HT1080 (cell line): ENCODE measurements at places on chromosomes 1 and 21. TPM values are rescaled to one million over a fixed set of nuclear protein-coding genes. Genes with fewer than 3 reads are reported as not detected.
A peak's percentile ranks its signal among the peaks of the same experiment; 100 is the strongest.

The LIN28A gene
- not detected in 2 replicates for total RNA-seq

The ATP13A2 gene
- 34.8 and 46.9 TPM in 2 replicates for total RNA-seq

The WDR64 gene
- not detected in 2 replicates for total RNA-seq

The CDC42 gene
- 285 and 338 TPM in 2 replicates for total RNA-seq

The RAB3B gene
- total RNA-seq, result 20.5 and 23.3 TPM in 2 replicates

The FLG2 gene
- total RNA-seq, result not detected in 2 replicates

The KIF14 gene
- 15.8 and 17.3 TPM in 2 replicates for total RNA-seq

- no peak for DNase-seq
Observed at GRCh38 chr21:35142036-35142815, 93.1 kb upstream of the RUNX1 start.

GRCh38 chr1:198865319-198865718, 226.5 kb downstream of the PTPRC start:
- no peak for DNase-seq

- DNase-seq, result no peak
Observed at GRCh38 chr1:216478238-216478637, 55.0 kb upstream of the USH2A start.

DNA sequence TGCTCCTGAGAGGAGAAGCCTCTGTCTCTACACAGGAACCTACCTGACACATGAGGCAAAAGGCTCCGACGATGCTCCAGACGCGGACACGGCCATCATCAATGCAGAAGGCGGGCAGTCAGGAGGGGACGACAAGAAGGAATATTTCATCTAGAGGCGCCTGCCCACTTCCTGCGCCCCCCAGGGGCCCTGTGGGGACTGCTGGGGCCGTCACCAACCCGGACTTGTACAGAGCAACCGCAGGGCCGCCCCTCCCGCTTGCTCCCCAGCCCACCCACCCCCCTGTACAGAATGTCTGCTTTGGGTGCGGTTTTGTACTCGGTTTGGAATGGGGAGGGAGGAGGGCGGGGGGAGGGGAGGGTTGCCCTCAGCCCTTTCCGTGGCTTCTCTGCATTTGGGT, 3.9 kb upstream of the ACKR1 start:
- no peak for DNase-seq

GRCh38 chr1:46067652-46068051, 64.8 kb downstream of the PIK3R3 start:
- no peak for DNase-seq

GRCh38 chr1:11340233-11340632, 67.2 kb downstream of the UBIAD1 start:
- no peak for DNase-seq

- peak; percentile 70 for DNase-seq
Observed at GRCh38 chr1:67683316-67683715, 1.7 kb upstream of the GADD45A start.

DNA sequence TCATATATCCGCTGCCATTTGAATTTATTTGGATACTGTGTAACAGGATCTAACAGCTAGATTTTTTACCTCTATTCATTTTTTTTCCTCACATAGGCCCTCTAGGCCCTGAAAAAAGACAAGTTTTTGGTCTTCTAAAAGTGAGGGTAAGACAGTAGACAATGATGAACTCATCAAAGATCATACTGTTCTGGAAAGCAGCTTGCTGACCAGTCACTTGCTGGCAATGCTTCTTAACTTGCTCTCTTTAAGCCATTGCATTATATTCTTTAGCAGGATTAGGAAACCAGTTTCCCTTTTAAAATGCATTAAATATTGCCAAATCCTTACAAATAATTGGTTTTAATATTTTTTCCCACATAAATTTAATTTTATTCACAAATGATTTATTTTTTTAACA, 65.5 kb downstream of the SYT14 start:
- DNase-seq, result no peak

DNA sequence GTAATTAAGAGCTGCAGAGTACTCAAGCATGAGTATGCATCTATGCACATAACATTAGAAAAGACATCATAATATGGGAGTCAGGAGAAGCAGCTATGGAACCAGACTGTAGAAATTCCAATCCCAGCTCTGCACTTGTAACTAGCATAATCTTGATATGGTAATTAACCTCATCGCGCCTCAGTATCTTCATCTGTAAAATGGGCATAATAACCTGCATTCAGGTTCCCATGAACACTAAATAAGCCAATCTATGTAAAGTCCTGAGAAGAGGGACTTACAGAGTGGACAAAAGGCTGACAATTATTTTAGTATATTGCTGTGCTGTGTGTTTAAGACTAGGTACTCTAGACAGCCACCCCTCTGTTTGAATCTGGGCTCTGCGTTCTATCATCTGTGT, 318.9 kb upstream of the USP25 start:
- DNase-seq, result no peak

GRCh38 chr1:10866321-10867093, 70.1 kb upstream of the CASZ1 start:
- no peak for DNase-seq

GRCh38 chr1:155940993-155941844, at the start of gene RXFP4:
Gene RXFP4, plus strand, starts transcription at chr1:155941638. Its CDS starts 72 bp downstream, at chr1:155941710.
- DNase-seq, result peak; percentile 66

DNA sequence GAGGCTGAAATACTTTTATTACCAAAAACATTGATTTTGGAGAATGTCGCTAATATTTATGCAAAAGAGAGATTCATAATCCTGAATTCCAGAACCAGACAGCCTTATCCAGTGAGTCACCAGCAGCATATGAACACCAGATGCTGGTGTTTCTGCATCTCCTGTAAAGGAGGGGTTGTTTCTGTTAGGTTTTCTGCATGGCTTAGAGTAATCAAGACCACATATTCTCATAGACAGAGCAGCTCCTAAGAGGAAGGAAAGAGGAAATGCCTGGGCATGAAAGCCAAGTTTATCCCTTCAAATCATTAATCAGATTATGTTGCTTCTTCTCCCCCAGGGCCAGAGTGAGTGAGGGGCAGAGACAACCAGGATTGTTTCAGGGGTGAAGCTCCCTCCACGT, 86.2 kb downstream of the NGF start:
- peak; percentile 82 for DNase-seq

DNA sequence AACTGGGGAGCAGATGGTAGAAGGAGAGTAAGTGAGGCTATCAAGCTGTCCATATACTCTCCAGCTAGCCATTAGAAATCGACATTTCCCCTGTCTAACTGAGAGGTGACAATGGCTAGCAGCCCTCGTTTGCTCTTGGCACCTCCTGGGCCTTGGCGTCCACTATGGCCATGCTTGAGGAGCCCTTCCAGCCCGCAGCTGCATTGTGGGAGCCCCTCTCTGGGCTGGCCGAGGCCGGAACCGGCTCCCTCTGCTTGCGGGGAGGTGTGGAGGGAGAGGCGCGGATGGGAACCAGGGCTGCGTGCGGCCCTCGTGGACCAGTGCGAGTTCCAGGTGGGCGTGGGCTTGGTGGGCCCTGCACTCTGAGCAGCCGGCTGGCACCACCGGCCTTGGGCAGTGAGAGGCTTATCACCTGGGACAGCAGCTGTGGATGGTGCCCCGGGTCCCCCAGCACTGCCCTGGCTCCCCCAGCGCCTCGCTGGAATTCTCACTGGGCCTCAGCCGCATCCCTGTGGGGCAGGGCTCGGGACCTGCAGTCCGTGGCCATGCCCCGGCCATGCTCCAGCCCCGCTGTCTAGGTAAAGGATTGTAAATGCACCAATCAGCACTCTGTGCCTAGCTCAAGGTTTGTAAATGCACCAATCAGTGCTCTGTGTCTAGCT, 56.2 kb upstream of the PARP1 start:
- DNase-seq, result no peak

DNA sequence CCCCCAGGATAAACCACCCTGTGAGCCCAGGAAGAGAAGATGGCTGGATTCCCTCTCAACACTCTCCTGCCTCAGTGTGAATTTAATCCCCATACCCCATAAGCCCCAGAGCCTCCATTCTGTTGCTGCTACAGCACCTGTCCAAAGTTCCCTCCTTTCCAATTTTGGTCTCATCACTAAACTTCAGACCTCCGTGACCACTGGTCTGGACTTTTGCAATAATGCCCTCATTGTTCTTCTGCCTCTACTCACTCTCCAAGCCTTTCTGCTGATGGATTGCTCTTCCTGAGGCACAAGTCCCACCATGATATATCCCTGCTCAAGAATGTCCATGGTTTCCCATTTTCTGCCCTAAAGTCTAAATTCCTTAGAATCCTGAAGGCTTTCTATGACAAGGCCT, 83.2 kb downstream of the CD58 start:
- DNase-seq, result no peak

DNA sequence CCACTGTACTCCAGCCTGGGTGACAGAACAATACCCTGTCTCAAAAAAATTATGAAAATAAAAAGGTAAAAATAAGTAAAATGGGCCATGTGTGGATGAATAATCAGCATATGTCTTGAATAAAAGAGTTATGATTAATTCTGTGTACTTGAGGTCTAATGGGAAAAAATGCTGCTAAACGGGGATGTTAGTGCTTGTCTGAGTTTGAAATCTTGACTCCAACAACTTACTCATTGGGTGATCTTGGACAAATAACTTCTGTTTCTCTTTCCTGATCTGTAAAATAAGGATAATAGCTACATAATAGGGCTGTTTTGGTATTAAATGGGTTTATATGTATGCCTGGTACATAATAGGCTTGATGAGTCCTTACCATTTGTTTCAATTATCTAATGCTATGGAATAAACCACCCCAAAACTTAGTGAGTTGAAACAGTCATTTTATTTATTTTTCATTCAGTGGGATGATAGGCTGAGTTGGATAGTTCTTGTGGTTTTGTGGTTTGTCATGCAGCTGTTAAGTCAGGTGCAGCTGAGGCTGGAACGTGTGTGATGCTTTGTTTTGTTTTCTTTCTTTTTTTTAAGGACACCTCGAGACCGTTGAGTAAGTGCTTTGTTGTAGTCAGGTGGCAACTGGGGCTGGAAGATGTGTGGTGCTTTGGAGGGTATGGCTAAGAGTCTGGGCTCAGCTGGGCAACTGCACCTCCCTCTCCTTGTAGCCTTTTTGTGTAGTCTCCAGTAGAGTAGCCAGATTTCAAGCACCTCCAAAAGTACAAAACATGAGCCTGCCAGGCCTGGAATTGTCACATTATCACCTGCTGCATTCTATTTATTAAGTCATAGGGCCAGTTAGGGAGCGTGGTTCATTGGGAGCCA, 4.9 kb downstream of the MDM4 start:
- peak; percentile 93 for DNase-seq
